Thoracic aorta (tissue), 2 donors: ENCODE measurements at places on chromosomes 5 and 9.

DNA sequence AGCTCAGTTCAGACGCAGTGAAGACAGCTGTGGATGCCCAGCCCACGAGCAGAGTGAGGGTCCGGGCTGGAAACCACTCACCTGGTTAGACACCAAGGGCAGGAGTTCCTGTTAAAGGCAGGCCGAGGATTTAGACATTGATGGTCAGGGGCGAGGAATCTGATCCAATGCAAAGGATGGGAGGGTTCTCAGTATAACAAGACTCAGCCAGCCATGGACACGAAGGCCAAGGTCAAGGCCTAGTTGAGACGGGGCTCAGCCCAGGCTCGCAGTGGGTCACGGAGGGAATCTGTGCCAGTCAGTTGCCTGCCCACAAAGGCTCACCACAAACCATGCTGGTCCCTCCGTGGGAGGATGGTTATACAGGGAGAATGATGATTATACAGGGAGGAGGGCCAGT is 63.3 kb upstream of the FCN1 start:
- no peaks in the 10 kb centered on the region for H3K27me3 ChIP-seq
- no peak for DNase-seq
- no peaks in the 10 kb centered on the region for H3K4me1 ChIP-seq
- H3K36me3 ChIP-seq = no peaks in the 10 kb centered on the region
- H3K4me3 ChIP-seq = no peak overlapping the region

DNA sequence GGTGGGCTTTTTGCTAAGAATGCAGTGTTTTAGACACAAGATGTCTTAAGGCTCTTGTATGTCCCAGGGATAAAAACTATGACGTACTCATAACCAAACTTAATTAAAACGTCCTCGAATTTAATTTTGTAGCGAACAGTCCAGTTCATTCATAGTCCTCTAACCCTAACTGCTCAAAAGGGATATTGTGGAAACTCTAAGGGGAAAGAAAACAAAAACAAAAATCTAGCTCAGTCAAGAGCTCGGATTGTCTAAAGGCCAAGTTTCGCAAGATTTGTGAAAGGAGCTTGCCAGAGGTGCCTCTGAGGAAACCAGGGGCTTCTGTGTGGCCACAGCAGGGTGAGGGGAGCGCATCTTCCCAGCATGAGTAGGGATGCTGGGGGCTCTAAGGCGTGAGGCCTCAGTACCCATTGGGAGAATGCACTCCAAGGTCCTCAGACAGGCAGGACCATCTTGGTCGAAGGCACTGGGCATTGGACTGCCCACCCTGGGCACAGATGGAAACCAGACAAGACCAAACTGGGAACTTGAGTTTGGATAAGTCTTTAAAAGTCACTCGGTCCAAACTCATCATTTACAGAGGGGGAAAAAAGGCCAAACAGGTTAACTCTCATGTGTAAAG is 71.8 kb downstream of the PRRT1B start:
- peaks cover 65% of the 10 kb centered on the region for H3K36me3 ChIP-seq
- peaks cover 9% of the 10 kb centered on the region for H3K4me1 ChIP-seq
- no peaks in the 10 kb centered on the region for H3K27me3 ChIP-seq
- H3K27ac ChIP-seq = no peak overlapping the region
- no peak for DNase-seq

DNA sequence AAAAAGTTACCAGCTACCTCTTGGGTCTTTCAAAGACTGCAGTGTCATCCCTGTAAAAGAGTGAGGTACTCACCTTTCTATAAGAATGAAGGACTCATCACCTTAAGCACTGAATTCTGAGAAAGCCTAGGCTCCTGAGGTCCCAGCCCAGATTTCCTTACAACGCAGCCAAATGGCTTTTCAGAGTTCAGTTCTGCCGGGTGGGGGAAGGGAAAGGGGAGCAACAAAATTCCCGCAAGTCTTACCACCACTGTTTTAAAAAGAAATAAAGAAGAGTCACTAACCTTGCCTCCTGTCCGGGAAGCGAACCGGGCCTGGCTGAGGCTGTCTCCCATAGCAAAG is 373 bp downstream of the ADAMTS12 start:
- no peaks in the 10 kb centered on the region for H3K36me3 ChIP-seq
- H3K4me3 ChIP-seq = peak overlapping the region; percentile 70
- DNase-seq = no peak
- H3K4me1 ChIP-seq = peaks cover 50% of the 10 kb centered on the region

DNA sequence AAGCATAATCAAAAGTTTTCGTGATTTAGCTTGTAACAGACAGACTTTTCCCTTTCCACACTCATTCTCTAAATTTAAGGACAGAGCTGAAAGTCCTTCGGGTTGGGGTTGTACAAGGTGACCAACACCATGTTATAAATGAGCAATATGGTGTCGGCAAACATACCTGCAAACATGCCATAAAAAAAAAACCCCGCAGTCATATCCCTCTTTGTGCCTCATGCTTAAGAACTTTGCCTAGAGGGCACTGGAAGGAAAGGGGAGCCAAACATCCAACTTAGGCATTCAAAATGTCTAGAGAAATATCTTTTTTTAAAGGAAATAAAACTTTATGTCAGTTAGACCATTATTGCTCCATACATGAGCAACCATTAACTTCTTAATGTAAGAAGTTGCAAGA is 73.2 kb downstream of the TLE1 start:
- peaks cover 26% of the 10 kb centered on the region for H3K4me1 ChIP-seq
- no peaks in the 10 kb centered on the region for H3K27me3 ChIP-seq
- H3K4me3 ChIP-seq = no peak overlapping the region
- no peak overlapping the region for H3K27ac ChIP-seq
- no peak for DNase-seq
- peaks cover 15% of the 10 kb centered on the region for H3K36me3 ChIP-seq

- no peak for DNase-seq
- no peaks in the 10 kb centered on the region for H3K36me3 ChIP-seq
- no peak overlapping the region for H3K4me3 ChIP-seq
These were observed 44.7 kb upstream of the HMGCS1 start for GRCh38 chr5:43357878-43358281.

- peaks cover 1% of the 10 kb centered on the region for H3K4me1 ChIP-seq
- no peak overlapping the region for H3K4me3 ChIP-seq
- H3K27me3 ChIP-seq = no peaks in the 10 kb centered on the region
- H3K27ac ChIP-seq = no peak overlapping the region
- DNase-seq = no peak
These were observed 104.2 kb downstream of the MARCHF3 start for GRCh38 chr5:126926187-126926586.

DNA sequence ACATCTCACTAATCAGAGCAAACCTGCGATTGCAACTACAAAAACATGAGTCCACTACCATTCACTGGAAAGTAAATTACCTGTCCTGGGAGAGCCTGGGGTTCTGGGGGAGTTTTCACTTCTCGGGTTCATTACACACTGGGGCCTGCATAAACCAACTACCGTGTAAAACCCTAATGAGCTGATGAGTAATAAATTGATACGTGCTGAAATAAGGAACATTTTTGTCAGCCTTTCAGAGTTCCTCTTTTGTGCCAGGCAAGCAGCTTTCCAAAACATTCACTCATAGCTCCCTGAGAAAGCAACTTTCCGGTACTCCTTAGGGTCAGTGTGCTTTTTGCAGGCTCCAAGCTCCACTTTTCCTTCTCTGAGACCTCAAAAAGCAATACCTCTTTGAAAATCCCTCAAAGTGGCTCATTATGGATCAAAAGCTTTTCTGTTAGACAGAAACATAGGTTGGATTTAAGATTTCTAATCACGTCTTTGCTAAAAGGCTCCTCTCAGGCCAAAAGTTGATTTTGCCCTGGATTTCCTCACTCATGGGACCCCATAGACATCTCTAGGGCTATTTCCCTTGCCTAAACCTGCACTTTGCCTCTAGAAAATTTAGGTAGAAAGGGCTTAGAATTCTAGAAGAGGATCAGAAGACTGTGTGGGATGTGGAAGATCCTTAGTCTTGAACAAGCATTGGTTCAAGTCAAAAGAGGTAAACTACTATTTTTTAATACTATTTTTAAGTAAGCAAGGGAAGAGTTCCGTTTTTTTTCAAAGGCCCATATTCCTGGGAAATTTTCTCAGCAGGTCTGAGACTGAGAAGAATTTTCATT is 74.8 kb downstream of the ST8SIA4 start:
- no peaks in the 10 kb centered on the region for H3K36me3 ChIP-seq
- DNase-seq = no peak
- no peak overlapping the region for H3K27ac ChIP-seq
- no peaks in the 10 kb centered on the region for H3K4me1 ChIP-seq

DNA sequence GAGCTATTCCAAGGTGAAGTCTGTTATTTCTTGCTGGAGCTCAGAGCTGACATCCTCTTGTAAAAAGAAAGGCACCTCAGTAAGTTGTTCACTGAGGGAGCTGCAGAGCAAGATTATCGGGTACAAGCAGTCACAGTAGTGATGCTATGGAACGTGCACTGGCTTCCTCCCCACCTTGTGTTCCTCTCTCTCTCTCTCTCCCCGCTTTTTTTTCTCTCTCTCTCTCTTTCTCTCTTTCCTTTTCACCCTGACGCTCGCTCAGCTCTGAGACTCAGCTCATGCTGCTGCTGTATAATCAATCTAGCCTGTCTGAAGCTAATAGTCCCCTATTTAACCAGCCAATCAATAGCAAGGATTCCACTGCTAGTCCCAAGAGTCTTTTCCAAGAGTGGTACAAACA is 587.6 kb upstream of the CDH18 start:
- DNase-seq = no peak
- H3K27me3 ChIP-seq = no peaks in the 10 kb centered on the region
- H3K4me1 ChIP-seq = no peaks in the 10 kb centered on the region
- no peak overlapping the region for H3K4me3 ChIP-seq

GRCh38 chr5:40227366-40227765 is 452.3 kb upstream of the PTGER4 start:
- H3K4me3 ChIP-seq = no peak overlapping the region
- no peaks in the 10 kb centered on the region for H3K4me1 ChIP-seq
- no peaks in the 10 kb centered on the region for H3K27me3 ChIP-seq
